ENCODE measurements at places on chromosomes 2 and 18. TPM values are rescaled to one million over a fixed set of nuclear protein-coding genes. Genes with fewer than 3 reads are reported as not detected.

GRCh38 chr2:14628901-14629300 lies 3.6 kb upstream of the LRATD1 start:
- H3K36me3 ChIP-seq = no peaks in the 10 kb centered on the region
- DNase-seq = no peak
- peaks cover 43% of the 10 kb centered on the region for H3K27me3 ChIP-seq
- no peak overlapping the region for H3K4me3 ChIP-seq

GRCh38 chr2:211133766-211134165 lies 577.4 kb downstream of the CPS1 start:
- H3K27ac ChIP-seq = no peak overlapping the region
- no peaks in the 10 kb centered on the region for H3K27me3 ChIP-seq
- no peaks in the 10 kb centered on the region for H3K4me1 ChIP-seq
- H3K36me3 ChIP-seq = no peaks in the 10 kb centered on the region
- peak; percentile 6 for DNase-seq

Gene TUBB8B
- total RNA-seq = 3.6 TPM

DNA sequence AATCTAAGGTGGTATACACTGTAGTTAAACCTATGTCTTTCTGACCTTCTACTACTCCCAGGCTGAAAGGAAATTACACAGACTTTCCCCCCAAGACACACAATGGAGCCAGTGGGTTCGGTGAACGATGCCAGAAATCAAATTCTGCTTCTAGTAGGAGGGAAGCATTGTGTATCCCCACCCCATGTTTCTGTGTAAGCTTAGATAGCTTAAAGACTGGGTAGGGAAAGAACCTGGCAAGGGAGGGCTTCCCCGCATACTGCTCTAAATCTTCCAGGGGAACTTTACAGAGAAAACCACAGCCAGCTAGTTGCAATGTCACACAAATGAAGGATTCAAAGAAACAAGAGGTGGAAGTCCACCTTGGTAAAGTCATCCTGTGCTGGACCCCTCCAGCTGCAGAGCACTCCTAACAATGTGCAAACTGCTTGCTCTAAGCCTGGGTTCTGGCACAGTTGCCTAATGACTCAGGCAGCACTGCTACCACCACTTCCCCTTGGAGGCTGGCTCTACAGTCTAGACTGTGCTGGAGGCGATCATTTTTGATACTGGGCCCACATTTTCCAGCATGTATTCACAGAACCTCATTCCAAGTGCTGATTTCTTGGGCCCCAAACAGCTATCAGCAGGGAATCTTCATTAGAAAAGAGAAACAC lies 47.5 kb downstream of the TRIB2 start:
- no peak for DNase-seq
- no peak overlapping the region for H3K4me3 ChIP-seq
- peaks cover 17% of the 10 kb centered on the region for H3K27me3 ChIP-seq
- H3K4me1 ChIP-seq = peaks cover 10% of the 10 kb centered on the region
- H3K36me3 ChIP-seq = no peaks in the 10 kb centered on the region
- no peak overlapping the region for H3K27ac ChIP-seq

Gene SLC40A1
- not detected for total RNA-seq

Gene SH2D6
- total RNA-seq = not detected

GRCh38 chr2:118807668-118808428 lies 39.6 kb downstream of the EN1 start:
- H3K27ac ChIP-seq = peak overlapping the region; percentile 67
- peak; percentile 78 for DNase-seq
- H3K27me3 ChIP-seq = 0 out of 2 replicates have a peak, but pooled peaks cover 7% of the 10 kb centered on the region

GRCh38 chr2:44267796-44268648 lies 7.3 kb upstream of the SLC3A1 start:
- H3K4me3 ChIP-seq = no peak overlapping the region
- H3K27me3 ChIP-seq = no peaks in the 10 kb centered on the region
- H3K4me1 ChIP-seq = 0 out of 2 replicates have a peak, but pooled peaks cover 4% of the 10 kb centered on the region
- H3K36me3 ChIP-seq = no peaks in the 10 kb centered on the region

DNA sequence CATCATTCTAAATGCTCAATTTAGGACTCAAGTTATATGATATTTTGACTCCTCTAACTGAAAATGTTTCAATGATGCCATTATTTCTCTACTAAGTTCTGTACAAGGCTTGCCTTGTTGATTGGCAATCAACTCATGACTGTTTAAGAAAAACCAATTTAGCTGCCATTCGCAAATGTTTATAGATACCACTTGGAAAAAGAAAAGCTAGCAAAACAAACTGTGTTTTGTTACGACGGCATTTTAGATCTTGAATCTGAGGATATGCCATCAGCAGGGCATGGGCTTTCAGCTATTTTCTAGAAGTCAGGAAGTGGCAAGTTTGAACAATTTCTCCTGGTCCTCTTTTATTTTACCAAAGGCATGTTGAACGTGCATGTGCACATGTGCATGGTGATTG lies 65.3 kb downstream of the MREG start:
- H3K36me3 ChIP-seq = peaks cover 3% of the 10 kb centered on the region
- H3K27ac ChIP-seq = no peak overlapping the region
- H3K27me3 ChIP-seq = no peaks in the 10 kb centered on the region
- H3K4me3 ChIP-seq = no peak overlapping the region
- no peak for DNase-seq
- no peaks in the 10 kb centered on the region for H3K4me1 ChIP-seq

Gene GNAL
- total RNA-seq = 21.2 TPM

Gene MAP3K19
- not detected for total RNA-seq

- H3K27ac ChIP-seq = no peak overlapping the region
- H3K27me3 ChIP-seq = peaks cover under 1% of the 10 kb centered on the region
- H3K4me1 ChIP-seq = peaks cover 10% of the 10 kb centered on the region
- DNase-seq = no peak
- no peak overlapping the region for H3K4me3 ChIP-seq
Observed at GRCh38 chr2:20656561-20656960, 5.7 kb upstream of the HS1BP3 start.

Gene DYNAP
- 1.0 TPM for total RNA-seq

- H3K27ac ChIP-seq = no peak overlapping the region
- no peak overlapping the region for H3K4me3 ChIP-seq
- H3K4me1 ChIP-seq = peaks cover 9% of the 10 kb centered on the region
- no peaks in the 10 kb centered on the region for H3K27me3 ChIP-seq
- no peaks in the 10 kb centered on the region for H3K36me3 ChIP-seq
Observed at GRCh38 chr2:203690117-203690431, 16.4 kb upstream of the CD28 start.

Gene STK16
- 12.1 TPM for total RNA-seq

Gene IL1B
- total RNA-seq = not detected

GRCh38 chr2:13135856-13136255 lies 419.1 kb downstream of the TRIB2 start:
- DNase-seq = no peak
- no peak overlapping the region for H3K27ac ChIP-seq
- no peaks in the 10 kb centered on the region for H3K27me3 ChIP-seq

Gene TCF23
- total RNA-seq = not detected

Gene NCKAP1
- total RNA-seq = 179 TPM

DNA sequence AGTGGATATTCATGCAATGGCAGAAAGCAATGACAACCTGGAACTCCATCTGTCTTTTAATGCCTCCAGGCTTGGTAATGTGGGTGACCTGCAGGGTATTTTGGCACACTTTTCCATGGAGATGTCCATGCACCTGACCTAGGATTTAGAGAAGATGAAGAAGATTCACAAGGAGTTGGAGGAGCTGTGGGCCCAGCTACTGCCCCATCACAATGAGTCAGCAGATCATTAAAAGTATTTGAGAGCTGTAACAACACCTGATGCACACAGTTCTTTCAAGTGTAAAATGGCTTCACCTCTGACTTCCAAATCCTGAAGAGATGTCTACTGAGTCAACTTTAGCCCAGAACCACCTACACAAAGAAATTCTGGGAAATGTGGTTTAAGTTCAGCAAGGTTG lies 22.1 kb upstream of the OSR1 start:
- no peak overlapping the region for H3K4me3 ChIP-seq
- no peaks in the 10 kb centered on the region for H3K36me3 ChIP-seq

GRCh38 chr18:26309281-26309680 lies 83.0 kb downstream of the TAF4B start:
- H3K27ac ChIP-seq = no peak overlapping the region
- H3K4me3 ChIP-seq = no peak overlapping the region
- no peaks in the 10 kb centered on the region for H3K4me1 ChIP-seq
- no peaks in the 10 kb centered on the region for H3K27me3 ChIP-seq
- H3K36me3 ChIP-seq = no peaks in the 10 kb centered on the region

Gene CYP27A1
- 4.2 TPM for total RNA-seq

DNA sequence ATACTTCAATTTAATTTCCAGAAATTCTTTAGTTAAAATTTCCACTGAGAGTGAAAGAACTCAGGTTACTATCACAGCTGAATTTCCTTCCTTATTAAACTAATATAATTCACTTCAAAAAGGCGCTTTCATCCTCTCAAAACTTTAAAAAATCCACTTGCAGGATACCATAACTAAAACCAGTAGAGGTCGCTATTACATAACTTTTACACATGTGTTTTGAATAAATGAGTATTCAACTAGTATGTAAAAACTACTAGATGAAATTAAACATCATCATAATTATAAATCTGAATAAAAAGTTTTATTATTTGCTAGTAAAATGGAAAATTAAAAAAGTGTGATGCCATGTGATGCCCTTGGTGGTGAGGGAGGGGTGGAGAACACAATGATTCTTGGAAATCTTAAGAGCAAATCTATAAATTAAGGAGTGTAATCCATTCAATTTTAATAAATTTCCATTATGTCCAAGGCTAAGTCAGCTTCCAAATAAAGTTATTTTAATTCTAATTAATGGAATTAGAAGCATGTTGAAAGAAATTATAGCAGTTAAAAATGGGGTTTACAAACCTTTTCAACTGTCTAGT lies 61.4 kb downstream of the SOS1 start:
- H3K36me3 ChIP-seq = no peaks in the 10 kb centered on the region
- peaks cover 10% of the 10 kb centered on the region for H3K4me1 ChIP-seq
- no peak overlapping the region for H3K4me3 ChIP-seq
- peak overlapping the region; percentile 11 for H3K27ac ChIP-seq
- DNase-seq = peak; percentile 83

- no peak overlapping the region for H3K27ac ChIP-seq
- peak overlapping the region; percentile 91 for H3K4me3 ChIP-seq
- H3K27me3 ChIP-seq = peaks cover 73% of the 10 kb centered on the region
- DNase-seq = peak; percentile 74
- peaks cover 9% of the 10 kb centered on the region for H3K36me3 ChIP-seq
- H3K4me1 ChIP-seq = peaks cover 41% of the 10 kb centered on the region
Observed at GRCh38 chr18:77250926-77251729, 1.5 kb downstream of the GALR1 start.

Gene EXOC6B
- 43.5 TPM for total RNA-seq

Gene MOCOS
- total RNA-seq = 7.2 TPM

DNA sequence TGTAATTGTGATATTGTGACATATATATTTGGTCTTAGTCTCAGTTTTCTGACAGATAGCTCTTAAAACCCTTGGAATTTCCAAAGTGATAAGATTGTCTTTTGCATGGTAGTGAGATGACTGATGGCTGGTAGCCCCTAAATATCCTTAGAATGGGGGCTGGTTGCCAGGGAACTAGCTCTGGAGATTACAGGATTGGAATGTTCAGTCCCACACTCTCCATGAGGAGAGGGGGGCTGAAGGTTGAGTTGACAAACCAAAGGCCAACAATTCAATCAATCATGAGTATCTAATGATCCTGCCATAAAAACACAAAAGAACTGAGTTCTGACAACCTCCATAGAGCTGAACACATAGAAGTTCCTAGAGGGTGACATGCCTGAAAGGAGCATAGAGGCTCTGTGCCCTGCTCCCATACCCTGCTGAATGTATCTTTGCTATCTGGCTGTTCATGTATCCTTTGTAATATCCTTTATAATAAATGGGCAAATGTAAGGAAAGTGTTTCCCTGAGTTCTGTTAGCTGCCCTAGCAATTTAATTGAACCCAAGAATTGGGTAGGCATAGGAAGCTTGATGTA lies 1680.3 kb upstream of the PIK3C3 start:
- H3K27me3 ChIP-seq = no peaks in the 10 kb centered on the region
- no peak overlapping the region for H3K27ac ChIP-seq
- no peaks in the 10 kb centered on the region for H3K4me1 ChIP-seq
- H3K36me3 ChIP-seq = no peaks in the 10 kb centered on the region
- H3K4me3 ChIP-seq = no peak overlapping the region

GRCh38 chr18:7457262-7457661 lies 109.9 kb upstream of the PTPRM start:
- H3K4me1 ChIP-seq = no peaks in the 10 kb centered on the region
- H3K4me3 ChIP-seq = no peak overlapping the region
- H3K27ac ChIP-seq = no peak overlapping the region
- no peaks in the 10 kb centered on the region for H3K27me3 ChIP-seq
- DNase-seq = no peak

Gene REG1B
- total RNA-seq = not detected

Gene GCG
- not detected for total RNA-seq

DNA sequence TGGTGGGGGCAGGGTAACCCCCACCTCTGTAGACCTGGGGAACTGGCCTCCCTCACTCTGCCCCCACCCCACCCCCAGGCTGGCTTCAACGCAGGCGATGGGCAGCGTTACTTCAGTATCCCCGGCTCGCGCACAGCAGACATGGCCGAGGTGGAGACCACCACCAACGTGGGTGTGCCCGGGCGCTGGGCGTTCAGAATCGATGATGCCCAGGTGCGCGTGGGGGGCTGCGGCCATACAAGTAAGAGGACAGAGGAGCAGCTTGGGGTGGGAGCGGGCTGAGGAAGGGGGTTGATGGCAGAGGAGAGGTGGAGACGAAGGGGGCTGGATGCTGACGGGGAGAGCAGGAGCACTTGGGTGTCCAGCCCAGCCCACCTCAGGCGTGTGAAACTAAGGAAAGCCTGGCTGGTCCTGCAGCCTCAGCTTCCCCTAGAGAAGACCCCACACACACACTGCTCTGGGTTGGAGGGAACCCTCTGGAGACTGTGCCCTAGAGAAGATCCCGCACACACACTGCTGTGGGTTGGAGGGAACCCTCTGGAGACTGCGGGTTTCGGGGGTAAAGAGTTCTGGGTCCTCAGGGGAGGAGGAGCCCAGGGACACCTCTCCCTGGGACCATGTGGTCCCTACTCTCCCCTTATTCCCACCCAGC lies 36.2 kb downstream of the SNED1 start:
- no peak overlapping the region for H3K4me3 ChIP-seq
- H3K27ac ChIP-seq = no peak overlapping the region
- no peak for DNase-seq
- peaks cover 6% of the 10 kb centered on the region for H3K27me3 ChIP-seq

Gene ITGA6
- total RNA-seq = 124 TPM

DNA sequence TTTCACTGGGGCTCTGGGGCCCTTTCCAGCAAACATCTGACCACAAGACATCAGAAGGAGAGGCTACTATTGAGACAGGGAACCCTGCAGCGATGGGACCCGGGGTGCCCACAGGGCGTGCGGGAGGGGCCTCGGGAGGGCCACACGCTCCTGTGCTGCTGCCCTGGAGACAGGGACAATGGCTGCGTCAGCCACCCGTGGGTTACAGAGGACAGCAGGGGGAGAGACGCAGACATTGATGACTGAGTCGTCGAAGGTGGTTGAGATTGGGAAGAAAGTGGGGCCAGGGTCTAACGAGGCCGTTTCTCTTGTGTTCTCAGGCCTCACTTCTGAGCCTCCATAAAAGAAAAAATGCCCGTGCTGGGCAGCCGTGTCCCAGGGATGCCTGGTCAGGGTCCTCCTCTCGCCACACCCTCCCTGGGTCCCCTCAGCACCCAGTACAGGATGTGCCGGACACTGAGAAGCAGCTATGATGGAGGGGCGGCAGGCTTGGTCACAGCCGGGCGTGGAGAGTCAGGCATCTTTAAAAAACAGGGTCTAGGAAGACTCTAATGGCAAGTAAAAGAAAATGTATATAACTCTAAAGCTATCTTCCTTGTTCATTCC lies 73.9 kb downstream of the NDUFA10 start:
- no peaks in the 10 kb centered on the region for H3K36me3 ChIP-seq
- no peak overlapping the region for H3K27ac ChIP-seq
- H3K4me3 ChIP-seq = no peak overlapping the region
- no peak for DNase-seq

Gene SIX2
- total RNA-seq = 0.31 TPM

Gene KCNE4
- not detected for total RNA-seq

Measured in GM23338 (cell line).